ENCODE measurements at places on chromosomes 1 and 21. TPM values are rescaled to one million over a fixed set of nuclear protein-coding genes. Genes with fewer than 3 reads are reported as not detected.

The DMBX1 gene
- total RNA-seq, result 0.15 TPM

DNA sequence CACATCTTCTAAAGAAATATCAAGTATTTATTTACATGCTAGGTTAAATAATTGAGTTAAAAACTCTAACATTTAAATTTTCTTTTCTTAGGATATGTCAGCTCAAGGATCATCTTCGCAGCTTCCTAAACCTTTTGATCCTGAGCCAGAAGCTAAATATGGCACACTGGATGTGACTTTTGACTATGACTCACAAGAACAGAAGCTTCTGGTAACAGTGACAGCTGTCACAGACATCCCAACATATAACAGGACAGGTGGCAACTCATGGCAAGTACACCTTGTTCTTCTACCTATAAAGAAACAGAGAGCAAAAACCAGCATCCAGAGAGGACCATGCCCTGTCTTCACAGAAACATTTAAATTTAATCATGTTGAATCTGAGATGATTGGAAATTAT, 132.7 kb upstream of the SERTAD4 start:
- H3K27ac ChIP-seq, result no peak overlapping the region
- H3K4me3 ChIP-seq, result no peak overlapping the region
- no peak for DNase-seq
- H3K27me3 ChIP-seq, result peaks cover 2% of the 10 kb centered on the region
- no peaks in the 10 kb centered on the region for H3K4me1 ChIP-seq

The SMPDL3B gene
- total RNA-seq, result 0.40 TPM

The TINAGL1 gene
- total RNA-seq, result not detected

DNA sequence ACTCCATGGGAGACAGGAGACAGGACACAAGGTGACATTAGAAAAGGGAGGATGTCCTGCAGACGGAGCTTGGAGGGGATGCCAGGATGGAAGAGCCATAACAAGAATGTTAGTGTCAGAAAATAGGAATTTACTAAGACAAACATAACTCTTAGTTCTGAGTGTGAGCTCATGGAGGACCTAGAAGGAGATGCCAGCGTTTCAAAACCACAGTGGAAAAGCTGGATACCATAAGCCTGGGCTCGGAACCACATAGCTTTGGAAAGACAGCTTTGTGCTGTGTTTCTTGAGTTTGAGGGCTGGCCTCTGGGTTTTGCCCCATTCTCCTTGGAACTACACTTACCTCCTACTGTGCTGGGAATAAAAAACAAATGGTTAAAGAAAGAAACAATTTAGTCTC, 128.4 kb downstream of the S1PR1 start:
- H3K27me3 ChIP-seq, result peaks cover 8% of the 10 kb centered on the region
- H3K27ac ChIP-seq, result no peak overlapping the region
- H3K4me1 ChIP-seq, result no peaks in the 10 kb centered on the region
- H3K4me3 ChIP-seq, result no peak overlapping the region
- no peak for DNase-seq
- no peaks in the 10 kb centered on the region for H3K36me3 ChIP-seq
